ENCODE measurements at places on chromosomes 5 and 9.

GRCh38 chr5:173729079-173729765 lies 112.8 kb upstream of the BOD1 start:
- no peak for DNase-seq

DNA sequence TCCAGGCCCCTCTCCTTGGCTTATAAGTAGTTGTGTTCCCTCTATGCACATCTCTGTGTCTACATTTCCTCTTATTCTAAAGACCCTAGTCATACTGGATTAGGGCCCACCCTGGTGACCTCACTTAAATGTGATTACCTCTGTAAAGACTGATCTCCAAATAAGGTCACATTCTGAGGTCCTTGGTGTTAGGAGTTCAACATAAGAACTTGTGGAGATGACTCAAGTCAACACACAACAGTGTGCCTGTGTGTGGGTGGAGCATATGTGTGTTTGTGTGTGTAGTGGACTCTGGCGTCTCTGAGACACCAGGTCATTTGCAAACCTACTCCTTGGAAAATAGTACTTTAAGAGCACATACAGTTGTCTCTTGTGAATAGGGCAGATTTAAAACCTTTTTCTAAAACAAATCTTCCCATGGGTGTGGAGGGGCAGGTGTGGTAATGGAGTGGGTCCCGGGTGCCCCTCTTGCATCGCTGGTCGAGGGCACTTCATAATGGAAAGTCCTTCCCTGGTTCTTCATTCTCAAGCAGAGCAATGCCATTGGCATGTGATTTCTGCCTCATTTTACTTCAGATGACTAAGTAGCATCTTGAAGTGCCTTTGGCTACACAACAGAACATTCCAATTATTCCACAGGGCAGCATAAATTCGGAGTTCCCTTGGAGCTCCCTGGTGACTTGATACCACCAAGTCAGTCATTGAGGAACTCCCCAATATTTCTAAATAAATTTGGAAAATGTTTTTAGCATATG lies 84.4 kb downstream of the C9orf152 start:
- no peak for DNase-seq

DNA sequence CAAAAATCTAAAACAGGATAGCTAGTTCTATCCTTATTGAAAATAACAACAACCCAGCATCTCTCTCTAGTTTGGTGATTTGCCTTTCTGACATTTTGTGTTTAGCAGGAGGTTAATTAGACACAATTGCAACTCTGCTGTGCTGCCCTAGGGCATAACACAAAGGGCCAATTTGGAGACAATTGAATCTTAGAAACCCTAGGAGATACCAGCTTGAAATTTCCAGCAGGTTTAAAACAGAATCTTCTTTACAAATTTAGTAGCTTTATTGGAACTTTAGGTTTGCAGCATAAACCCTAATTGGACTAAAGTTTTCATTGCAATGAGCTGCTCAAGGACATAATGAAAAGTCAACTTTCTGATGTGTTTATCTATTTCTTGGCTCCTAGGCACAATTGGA lies 166.7 kb upstream of the FER start:
- DNase-seq, result no peak

DNA sequence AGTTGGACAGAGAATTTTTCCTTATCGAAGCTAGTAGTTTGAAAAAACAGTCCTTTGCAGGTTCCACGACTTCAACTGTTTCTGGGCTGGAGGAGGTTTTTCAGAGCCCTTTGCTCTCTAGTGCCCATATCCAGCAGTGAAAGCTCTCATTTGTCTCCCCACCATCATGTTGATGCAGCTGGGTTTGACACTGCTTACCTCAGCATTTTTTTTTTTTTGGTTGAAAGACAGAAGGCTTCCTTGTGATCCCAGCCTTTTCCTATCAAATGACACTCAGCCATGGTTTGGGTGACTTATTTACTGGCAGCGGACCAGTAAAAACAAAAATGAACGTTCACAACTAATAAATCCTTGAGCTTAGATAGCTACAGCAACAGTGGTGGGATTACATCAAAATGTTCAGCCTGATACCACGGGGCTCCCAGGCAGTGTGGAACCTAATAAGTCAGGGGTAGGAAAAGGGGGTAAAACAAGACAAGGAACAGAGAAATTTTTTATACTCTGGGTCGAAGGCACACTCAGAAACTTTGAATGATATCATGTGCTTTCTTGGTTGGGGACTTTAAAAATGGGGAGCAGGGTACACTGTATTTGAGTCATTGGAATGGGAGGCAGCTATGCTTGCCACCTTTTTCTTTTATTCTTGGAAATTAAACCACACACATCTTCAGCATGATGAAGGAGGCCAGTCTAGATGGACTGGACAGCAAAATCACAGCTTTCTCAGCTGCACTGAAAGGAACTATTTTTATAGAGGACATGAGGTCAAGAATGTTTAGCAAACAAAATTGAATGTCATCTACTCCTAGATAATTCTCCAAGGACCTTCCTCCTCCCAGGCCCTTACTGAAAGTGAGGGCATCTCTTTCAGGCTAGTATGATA lies 308.9 kb upstream of the MPDZ start:
- DNase-seq, result no peak

DNA sequence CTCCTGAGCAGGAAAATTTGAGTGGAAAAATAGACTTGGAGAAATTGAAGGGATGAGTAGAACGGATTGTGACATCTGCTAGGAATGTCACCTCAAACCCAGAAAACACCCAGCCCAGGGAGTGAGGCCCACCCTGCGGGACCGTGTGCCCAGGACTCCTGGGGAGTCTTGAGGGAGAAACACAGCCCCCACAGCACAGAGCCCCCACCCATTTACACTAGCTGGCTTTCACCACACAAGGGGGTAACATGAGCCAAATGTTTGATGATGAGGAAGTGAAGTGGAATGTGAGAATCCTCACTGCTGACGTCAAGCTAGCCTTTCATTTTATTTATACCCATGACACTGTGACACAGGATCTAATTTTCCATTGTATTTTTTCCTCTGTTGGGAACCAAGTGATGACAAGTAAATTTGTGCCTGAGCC lies 42.8 kb upstream of the PDE8B start:
- no peak for DNase-seq

- no peak for DNase-seq
These were observed 77.4 kb downstream of the NR2F1-AS1 start for GRCh38 chr5:93503598-93504067.

DNA sequence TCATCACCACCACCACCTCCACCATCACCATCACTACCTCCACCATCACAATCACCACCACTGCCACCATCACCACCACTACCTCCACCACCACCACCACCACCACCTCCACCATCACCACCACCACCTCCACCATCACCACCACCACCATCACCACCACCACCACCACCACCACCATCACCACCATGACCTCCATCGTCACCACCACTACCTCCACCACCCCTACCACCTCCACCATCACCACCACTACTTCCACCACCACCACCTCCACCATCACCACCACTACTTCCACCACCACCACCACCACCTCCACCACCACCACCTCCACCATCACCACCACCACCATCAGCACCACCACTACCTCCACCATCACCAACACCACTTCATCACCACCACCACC lies 23.5 kb upstream of the ADCY2 start:
- DNase-seq, result no peak

DNA sequence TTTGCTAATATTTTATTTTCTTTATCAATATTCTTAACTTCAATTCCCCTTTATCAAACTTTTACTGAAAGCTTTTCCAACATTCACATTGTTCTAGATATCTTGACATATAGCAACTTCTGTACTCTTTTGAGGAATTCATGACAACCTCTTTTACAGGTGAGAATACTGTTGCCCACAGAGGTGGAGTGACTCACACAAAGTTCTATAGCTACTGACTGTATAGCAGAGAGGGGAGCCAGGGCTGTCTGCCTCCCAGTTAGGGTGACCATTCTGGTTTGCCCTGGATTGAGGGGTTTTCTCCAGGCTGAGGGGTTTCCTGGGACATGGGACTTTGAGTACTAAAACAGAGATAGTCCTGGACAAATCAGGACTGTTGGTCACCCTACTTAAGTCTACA lies 16.2 kb downstream of the SEC61B start:
- DNase-seq, result no peak

GRCh38 chr9:83714329-83714728 lies 6.6 kb upstream of the UBQLN1 start:
- DNase-seq, result no peak

GRCh38 chr9:136543830-136544547 lies 1.9 kb downstream of the NOTCH1 start:
- no peak for DNase-seq

DNA sequence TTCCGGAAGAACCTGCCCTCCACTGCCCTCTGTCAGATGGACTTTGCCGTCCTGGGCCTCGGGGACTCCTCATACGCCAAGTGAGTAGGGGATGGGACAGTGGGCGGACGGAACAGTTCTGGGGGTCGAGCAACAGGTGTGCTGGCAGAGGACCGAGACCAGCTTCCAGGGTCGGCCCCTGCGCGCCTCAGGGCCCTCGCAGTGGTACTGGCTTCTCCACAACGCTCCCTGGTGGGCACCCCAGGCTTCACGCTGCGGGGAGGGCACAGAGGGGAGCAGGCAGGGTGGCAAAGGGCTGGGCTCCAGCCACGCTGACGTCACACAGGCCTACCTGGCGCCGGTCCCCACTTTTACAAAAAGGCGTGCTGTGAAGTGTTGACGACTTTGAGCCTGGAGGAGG lies 7.0 kb downstream of the NDOR1 start:
- DNase-seq, result no peak

GRCh38 chr9:1978941-1979340 lies 36.2 kb upstream of the SMARCA2 start:
- no peak for DNase-seq

- DNase-seq, result no peak
These were observed 7.5 kb downstream of the PFDN1 start for GRCh38 chr5:140295414-140295813.
